ENCODE measurements at places on chromosomes 7 and 10.

- no peak for DNase-seq
These were observed 179.3 kb downstream of the NPSR1 start for GRCh38 chr7:34837316-34837715.

GRCh38 chr7:157436763-157437480 is 100.1 kb downstream of the DNAJB6 start:
- no peak for DNase-seq

DNA sequence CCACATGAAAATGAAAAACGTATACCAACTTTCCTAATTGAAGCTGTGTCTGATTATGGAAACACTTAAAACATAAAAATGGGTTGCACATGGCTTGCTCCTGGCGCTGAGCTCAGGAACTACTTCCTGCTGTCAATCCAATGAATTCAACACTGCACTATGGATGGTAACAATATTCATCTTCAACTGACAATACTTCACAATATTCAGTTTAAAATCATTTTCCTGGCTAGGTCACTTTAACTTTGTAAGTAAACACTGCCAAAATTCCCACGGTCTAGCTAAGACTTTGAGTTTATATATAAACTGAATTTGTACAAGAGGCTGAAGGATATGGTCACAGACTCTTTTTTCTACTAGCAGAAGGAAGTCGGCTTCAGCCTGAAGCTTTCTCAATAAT is 556.9 kb downstream of the TNS3 start:
- DNase-seq: no peak

GRCh38 chr7:3168869-3169268 is 125.2 kb upstream of the CARD11 start:
- DNase-seq: no peak

GRCh38 chr10:79188154-79188965 is 119.6 kb downstream of the ZMIZ1 start:
- no peak for DNase-seq

DNA sequence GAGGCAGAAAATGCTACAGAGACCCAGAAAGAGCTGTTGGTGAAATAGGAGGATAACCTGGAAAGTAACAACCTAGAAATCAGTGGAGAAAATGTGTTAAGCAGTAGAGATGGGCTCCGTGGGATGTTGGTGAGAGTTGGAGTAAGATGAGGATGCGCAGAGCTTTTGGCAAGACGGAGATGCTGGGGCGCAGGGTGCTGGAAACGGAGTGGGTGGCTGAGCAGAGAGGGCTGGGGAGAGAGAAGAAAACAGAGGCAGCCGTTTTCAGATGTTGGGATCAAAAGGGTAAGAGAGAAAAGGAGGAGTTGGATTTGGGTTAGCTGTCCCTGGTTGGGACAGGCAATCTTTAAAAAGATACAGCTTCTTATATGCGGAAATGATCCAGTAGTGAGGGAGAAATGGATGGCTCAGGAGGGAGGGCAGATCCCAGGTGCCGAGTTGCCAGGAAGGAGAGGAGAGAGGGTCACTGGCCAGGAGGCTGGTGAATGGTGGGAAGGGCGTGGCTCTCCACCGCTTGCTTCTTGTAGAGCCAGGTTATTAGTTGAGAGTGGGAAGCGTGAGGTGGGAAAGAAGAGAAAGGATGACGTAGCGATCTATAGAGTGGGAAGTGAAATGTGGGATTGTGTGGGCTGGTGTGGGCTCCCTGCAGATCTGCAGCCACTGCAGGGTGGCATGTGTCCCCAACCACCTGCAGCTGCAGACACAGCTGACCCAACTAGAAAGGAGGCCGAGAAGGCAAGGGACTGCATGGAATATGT is 182.2 kb upstream of the SVIL start:
- DNase-seq: no peak
